Smooth muscle cell of bladder (primary cell): ENCODE measurements at places on chromosomes 3 and 15. TPM values are rescaled to one million over a fixed set of nuclear protein-coding genes. Genes with fewer than 3 reads are reported as not detected.

The DCBLD2 gene
- total RNA-seq, result 78.8 and 126 TPM in 2 replicates

The EPHA3 gene
- total RNA-seq, result 3.9 and 5.7 TPM in 2 replicates

The GAP43 gene
- total RNA-seq, result 0.14 and 0.28 TPM in 2 replicates

The CCDC13 gene
- 0.74 and 1.1 TPM in 2 replicates for total RNA-seq

The PLA2G4D gene
- total RNA-seq, result not detected in 2 replicates

The SERPINI2 gene
- not detected in 2 replicates for total RNA-seq

The GOLGA8T gene
- total RNA-seq, result 0.14 TPM in 1 of 2 replicates, not detected in the other

The RIOX2 gene
- 44.6 and 83.9 TPM in 2 replicates for total RNA-seq

The CHAC1 gene
- 17.5 and 40.8 TPM in 2 replicates for total RNA-seq

The GPR171 gene
- not detected in 2 replicates for total RNA-seq

The ATP10A gene
- 5.3 and 10.4 TPM in 2 replicates for total RNA-seq

The GATA2 gene
- total RNA-seq, result 1.4 and 1.8 TPM in 2 replicates

The AGTR1 gene
- 1.3 and 2.9 TPM in 2 replicates for total RNA-seq

The ARL14 gene
- total RNA-seq, result not detected in 2 replicates

The KLHL25 gene
- total RNA-seq, result 3.7 and 4.4 TPM in 2 replicates

The ZNF80 gene
- not detected in 2 replicates for total RNA-seq

The POLR2H gene
- 63.6 and 81.2 TPM in 2 replicates for total RNA-seq
